ENCODE measurements at places on chromosomes 11 and 22. TPM values are rescaled to one million over a fixed set of nuclear protein-coding genes. Genes with fewer than 3 reads are reported as not detected.

Gene SLC15A3
- total RNA-seq: not detected

Gene UPK3A
- not detected for total RNA-seq

Gene GLYAT
- total RNA-seq: not detected

Gene SCT
- total RNA-seq: not detected

Gene NXPE2
- not detected for total RNA-seq

Gene TEX54
- total RNA-seq: not detected

Gene STX3
- total RNA-seq: 22.1 TPM

Gene FGF19
- total RNA-seq: not detected

Gene POU2AF1
- not detected for total RNA-seq

Gene UEVLD
- 24.8 TPM for total RNA-seq

Gene CTSF
- 8.6 TPM for total RNA-seq

Gene MB
- not detected for total RNA-seq

Gene OR10W1
- not detected for total RNA-seq

Gene MS4A6A
- not detected for total RNA-seq

Gene TTC12
- 41.3 TPM for total RNA-seq

Gene AP1B1
- total RNA-seq: 69.5 TPM

Gene MMP7
- not detected for total RNA-seq

Gene PDGFB
- 0.37 TPM for total RNA-seq

Gene SMIM38
- not detected for total RNA-seq

Gene KRTAP5-11
- total RNA-seq: not detected

Gene RRP7A
- 59.4 TPM for total RNA-seq

Gene NRIP3
- 0.37 TPM for total RNA-seq

Gene MAPK8IP2
- total RNA-seq: 2.5 TPM

Gene AASDHPPT
- total RNA-seq: 55.3 TPM

Gene GP1BB
- total RNA-seq: 0.83 TPM

Gene SLC25A45
- 3.9 TPM for total RNA-seq

Gene CRYBA4
- not detected for total RNA-seq

Gene MOV10L1
- not detected for total RNA-seq

Gene PAK1
- 25.5 TPM for total RNA-seq

Gene UBQLNL
- not detected for total RNA-seq

Gene ADAMTS15
- 0.70 TPM for total RNA-seq

Measured in MCF 10A (cell line).